Stimulated activated CD4-positive, alpha-beta T cell treated with anti-CD3 and anti-CD28 coated beads, TNF-alpha, amount 100 ng/mL, for 24 hours (primary cell): ENCODE measurements at places on chromosomes 16 and 17.
A peak's percentile ranks its signal among the peaks of the same experiment; 100 is the strongest.

DNA sequence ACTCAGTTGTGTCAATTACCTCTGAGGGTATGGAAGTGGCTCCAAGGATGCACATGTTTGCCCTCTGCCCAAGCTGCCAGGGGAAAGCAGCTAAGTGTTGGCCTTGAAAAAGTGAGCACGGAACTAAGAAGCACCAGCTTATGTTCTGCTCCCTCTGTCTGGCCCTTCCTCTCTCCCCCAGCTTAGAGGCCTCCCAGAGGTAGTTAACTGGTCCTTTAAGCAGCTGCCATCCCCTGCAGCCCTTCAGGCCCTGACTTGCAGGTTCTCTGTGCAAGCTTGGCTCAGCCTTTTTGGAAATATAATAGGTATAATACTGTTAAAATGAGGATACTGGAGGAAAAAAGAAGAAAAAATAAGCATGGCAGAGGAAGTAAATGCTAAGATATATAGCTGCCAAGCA lies 7.0 kb upstream of the UBE2Z start:
- DNase-seq = no peak

- DNase-seq = no peak
Measured at GRCh38 chr16:29770250-29770929, 7.7 kb upstream of the ZG16 start.

GRCh38 chr16:49928176-49929041 lies 72.5 kb upstream of the ZNF423 start:
- DNase-seq = no peak

DNA sequence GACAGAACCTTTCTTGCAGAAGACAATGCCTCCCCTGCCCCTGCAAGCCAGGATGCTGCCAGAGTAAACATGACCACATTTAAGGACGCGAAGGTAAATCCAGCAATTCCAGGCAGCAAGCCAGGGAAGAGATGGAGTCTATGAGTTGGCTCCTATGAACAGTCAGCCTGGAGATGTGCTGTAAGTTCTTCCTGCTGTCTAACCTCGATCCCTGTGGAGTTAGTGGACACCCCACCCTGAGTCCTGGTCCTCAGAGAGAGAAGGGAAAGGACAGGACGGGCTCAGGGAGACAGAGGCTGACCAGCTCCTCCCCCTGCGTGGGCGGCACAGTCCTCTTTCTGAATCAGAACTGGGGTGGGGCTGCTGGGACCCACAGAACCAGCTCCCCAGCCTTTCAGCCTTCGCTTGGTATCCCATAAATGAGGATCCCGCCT lies 24.9 kb downstream of the CDC42EP4 start:
- no peak for DNase-seq

DNA sequence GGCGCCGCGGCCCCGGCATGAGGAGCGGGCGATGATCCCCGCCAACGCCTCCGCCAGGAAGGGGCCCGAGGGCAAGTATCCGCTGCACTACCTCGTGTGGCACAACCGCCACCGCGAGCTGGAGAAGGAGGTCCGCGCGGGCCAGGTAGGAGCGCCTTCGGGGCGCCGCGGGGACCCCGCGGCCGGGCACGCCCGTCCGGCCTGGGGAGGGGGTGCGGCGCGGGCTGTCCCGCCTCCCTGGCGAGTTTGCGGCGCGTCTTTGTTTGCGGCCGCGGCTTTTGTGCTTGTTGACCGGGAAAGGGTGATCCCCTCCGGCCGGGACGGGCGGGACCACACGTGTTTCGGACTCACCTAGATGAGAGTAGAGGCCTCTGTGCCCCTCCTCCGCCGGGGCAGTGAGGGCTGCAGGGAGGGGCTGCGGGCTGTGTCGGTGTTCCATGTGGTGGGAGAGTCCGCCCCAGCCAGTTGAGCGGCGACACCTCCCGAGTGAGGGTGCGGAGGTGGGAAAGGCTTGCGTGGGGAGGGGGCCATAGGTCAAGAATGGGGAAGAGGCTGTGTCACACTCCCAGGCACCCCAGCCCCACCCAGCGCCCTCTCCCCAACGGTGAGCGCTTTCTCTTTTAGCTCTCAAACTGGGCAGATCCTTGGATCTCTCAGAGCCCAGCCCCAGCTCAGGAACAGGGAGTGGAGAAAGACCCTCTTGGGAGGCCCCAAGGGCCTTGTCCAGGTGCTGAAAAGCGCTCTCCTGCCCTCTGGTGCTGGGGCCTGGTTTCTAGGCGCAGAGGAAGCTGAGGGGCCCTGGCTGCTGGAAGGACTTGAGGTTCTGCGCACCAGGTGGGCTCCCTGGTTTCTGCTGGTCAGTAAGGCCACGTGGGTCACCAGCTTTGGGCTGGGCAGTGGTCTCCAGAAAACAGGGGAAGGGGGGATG lies 923 bp downstream of the ANKRD13B start:
- no peak for DNase-seq

- no peak for DNase-seq
Measured at GRCh38 chr16:30346286-30346685, 8.8 kb downstream of the CD2BP2 start.

- peak; percentile 37 for DNase-seq
Measured at GRCh38 chr17:40516581-40517285, 15.3 kb upstream of the TNS4 start.

- no peak for DNase-seq
Measured at GRCh38 chr16:72847187-72848027, 200.5 kb downstream of the ZFHX3 start.

GRCh38 chr16:83793179-83793578 lies 14.6 kb upstream of the HSBP1 start:
- no peak for DNase-seq

GRCh38 chr17:20236578-20237227 lies 227.5 kb downstream of the SPECC1 start:
- no peak for DNase-seq

DNA sequence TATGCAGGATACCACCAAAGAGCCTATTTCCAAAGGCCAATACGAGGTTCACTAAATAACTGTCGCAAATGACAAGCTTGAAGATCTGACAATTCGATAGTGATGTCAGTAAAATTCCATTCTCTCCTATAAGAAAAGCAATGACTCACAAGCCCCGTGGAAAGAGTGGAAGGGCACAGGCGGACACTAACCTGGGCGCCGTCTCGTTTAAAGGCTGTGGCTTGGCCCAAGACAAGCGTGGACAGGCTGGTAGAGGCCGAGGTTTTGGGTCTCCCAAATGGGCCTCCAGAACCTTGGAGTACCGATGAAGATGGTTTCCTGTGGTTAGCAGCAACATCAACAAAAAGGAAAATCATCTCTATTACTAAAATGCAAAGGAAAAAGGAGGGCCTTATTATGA lies 16.5 kb upstream of the SLC38A8 start:
- no peak for DNase-seq

GRCh38 chr17:80639658-80640057 lies 95.0 kb downstream of the RPTOR start:
- no peak for DNase-seq

DNA sequence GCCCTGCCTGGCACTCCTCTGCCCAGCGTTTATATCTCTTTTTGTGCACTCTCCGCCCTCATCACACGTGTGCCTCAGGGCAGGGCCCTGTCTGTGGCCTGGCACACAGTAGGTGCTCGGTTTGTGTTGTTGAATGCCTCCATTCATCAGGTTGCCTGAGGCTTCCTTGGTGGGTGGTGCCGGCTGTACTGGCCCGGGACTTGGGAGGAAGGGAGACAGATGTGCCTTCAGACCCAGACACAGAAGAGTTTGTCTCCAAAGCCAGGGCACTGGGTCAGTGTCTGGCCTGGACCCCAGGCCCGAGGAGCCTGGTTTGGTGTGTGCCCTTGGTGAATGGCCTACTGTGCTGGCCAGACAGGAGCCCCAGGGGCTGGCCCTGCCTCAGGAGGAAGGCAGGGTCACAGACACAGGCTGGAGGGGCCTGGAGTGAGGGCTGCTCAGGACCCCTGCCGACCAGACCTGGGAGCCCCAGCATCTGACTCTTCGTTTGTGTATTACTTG lies 71.6 kb downstream of the RAI1 start:
- DNase-seq = peak; percentile 9

DNA sequence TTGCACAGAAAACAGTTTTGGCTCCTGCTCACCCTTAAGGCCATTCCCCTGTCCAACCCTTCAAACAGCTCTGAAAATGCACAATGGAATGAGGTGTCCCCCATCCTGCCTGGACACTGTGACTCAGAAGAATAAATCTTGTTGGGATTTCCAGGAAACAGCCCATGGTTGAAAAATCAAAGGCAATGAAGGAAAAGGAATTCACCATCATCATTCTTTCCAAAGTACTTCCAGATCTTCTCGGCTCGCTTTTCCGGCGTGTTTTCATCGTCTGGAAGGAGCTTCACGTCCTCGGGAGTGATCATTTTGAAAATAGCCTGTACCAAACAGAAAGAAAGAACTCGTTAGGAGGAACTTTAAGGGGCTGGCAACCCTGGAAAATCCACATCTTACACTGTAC lies 4.3 kb downstream of the RCVRN start:
- no peak for DNase-seq

DNA sequence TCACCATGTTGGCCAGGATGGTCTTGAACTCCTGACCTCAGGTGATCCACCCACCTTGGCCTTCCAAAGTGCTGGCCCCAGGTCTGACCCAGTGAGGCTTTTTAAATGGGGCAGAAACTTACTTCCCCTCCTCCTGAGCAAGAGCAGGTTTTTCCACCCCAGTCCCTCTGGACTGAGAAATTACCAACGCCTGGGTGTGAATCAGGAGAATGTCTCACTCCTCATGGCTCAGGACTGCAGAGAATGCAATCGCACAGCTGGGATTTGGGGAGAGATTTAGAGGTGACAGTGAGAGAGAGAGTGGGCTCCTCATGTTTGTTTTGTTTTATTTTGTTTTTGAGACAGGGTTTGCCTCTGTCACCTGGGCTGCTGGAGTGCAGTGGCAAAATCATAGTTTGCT lies 203.6 kb downstream of the RAB11FIP4 start:
- no peak for DNase-seq

GRCh38 chr16:79662669-79663313 lies 62.3 kb upstream of the MAF start:
- no peak for DNase-seq

DNA sequence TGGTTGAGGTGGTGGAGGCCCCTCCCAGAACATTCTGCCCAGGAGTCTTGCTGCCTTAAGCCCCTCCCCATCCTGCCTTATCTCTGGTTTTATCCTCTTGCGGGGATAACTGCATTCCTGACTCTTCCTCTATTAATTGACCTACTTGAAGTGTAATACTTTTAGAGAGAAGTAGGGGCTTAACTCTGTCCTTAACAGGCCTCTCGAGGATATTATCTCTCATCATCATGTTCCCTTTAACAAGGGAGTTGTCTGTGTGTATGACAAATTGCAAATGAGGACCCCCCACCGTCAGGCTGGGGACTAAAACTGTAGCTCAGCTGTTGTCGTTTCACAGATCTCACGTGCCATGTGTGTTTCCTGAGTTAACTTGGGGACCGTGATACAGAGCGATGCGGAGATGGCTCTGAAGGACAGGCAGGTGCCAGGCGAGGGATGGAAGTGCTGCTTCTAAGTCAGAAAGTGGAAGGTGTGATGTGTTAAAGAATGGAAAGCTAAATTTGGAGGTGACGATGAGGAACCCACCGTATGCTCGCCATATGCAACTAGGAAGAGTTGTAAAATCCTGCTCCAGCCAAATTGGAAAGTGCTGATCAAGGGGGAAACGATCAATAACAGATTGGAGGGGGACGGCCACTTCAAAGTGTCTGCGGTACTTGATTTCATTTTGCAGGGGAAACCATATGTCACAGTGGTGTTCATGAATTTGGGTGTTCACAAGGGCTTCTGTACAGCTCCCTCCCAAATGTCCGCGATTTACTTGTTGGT lies 106.3 kb downstream of the RPTOR start:
- DNase-seq = no peak

GRCh38 chr16:11552440-11552839 lies 34.3 kb downstream of the LITAF start:
- no peak for DNase-seq

GRCh38 chr17:39548494-39549225 lies 59.1 kb downstream of the NEUROD2 start:
- DNase-seq = no peak

- peak; percentile 90 for DNase-seq
Measured at GRCh38 chr17:39730095-39730921, at the start of gene MIEN1. Gene MIEN1, minus strand, starts transcription at chr17:39730532. Its CDS starts 37 bp downstream, at chr17:39730495.

DNA sequence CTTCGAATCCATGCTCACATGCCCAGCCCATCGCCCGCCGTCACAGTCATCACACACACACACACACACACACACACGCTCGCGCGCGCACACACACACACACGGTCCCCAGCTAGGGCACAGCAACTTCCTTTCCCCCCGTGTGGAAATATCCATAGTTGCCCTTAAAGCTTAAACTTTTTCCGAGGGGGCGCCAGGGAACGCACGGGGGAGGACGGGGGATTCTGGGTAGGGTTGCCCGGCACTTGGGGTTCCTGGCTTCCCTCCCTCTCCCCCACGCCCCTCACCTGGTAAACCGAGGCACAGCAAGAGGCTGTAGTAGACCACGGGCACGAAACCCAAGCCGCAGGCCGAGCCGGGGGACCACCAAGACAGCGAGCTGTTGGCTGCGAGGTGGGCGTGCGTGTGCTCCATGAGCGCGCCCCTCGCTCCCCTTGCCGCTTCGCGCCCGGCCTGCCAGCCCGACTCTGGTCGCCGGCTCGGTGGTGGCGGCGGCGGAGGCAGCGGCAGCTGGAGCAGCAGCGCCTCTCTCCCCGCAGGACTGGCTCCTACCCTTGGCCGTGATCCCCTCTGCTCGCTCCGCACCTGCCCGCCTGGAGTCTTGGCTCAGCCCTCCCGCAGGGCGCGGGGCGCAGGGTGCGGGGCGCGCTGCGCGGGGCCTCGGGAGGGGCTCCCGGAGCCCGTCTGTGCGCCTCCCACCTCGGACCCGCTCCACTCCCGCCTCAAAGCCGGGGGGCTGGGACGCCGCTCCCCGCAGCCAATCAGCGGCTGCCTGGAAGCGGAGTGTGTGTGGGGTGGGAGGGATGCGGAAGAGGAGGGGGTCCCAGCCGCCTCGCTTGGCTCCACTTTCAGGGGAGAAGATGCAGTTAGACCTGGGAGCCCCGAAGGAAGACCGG lies at the start of gene GPR139:
GPR139 (minus strand) TSS at position 688 of the 896 bp plus-strand sequence; CDS start at position 414, 274 bp downstream.
- DNase-seq = no peak

DNA sequence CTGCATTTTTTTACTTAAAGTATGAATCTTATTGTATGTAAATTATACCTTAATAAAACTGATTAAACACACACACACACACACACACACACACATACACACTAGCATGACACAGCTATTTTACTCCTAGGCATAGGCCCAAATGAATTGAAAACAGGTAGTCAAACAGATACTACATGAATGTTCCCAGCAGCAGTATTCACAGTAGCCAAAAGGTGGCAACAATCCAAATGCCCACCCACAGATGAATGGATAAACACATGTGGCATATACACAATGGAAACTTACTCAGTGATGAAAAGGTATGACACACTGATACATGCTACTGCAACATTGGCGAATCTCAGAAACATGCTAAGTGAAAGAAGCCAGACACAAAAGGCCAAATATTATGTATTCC lies 223.5 kb downstream of the CYB561 start:
- peak; percentile 12 for DNase-seq

GRCh38 chr16:61797296-61797795 lies 238.9 kb downstream of the CDH8 start:
- DNase-seq = no peak

DNA sequence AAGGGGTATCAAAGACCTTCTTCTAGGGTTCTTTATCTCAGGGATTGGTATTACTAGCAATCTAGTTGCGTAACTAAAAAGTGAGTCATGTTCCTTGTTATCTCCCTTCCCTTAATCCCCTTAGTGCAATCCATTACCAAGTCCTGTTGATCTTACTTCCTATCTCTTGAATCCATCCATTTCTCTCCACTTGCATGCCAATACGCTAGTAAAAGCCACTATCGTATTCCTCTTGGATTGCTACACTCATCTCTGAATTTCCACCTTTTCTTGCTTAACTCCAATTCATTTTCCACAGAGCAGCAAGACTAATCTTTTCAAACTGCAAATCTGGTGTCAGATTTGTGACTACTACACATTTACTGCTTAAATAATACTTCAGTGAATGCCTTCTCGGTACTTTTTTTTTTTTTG lies 1.8 kb upstream of the ADAT1 start:
- DNase-seq = no peak
